Amygdala (tissue), 56 donors: ENCODE measurements at places on chromosomes 6 and 20.
A peak's percentile ranks its signal among the peaks of the same experiment; 100 is the strongest.

GRCh38 chr6:83071707-83072106, 4.2 kb downstream of the DOP1A start:
- no peak for DNase-seq

- no peak for DNase-seq
Observed at GRCh38 chr20:1857466-1857865, 37.7 kb upstream of the SIRPA start.

- no peak for DNase-seq
Observed at GRCh38 chr20:48697845-48698491, 129.8 kb downstream of the PREX1 start.

DNA sequence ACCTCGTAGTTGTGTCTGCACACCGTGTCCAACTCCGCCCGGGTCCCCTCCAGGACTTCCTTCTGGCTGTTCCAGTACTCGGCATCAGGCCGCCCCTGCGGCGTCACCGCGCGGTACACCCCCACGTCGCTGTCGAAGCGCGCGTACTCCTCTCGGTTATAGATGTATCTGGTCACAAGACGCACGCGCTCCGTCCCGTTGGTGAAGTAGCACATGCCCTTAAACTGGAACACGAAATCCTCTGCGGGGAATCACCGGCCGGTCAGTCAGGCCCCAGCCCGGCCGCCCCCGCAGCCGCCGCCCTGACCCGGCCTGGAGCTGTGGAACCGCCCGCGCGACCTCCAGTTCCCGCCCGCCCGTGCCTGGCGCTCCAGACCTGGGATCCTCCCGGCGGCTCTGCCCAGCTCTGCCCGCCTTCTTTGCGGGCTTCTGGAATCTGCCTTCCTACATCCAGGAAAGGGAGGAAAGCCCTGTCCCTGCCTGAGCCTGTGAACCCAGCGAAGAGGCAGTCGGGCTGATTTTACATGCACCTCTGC, 1.6 kb downstream of the HLA-DQB1 start:
- DNase-seq = no peak

DNA sequence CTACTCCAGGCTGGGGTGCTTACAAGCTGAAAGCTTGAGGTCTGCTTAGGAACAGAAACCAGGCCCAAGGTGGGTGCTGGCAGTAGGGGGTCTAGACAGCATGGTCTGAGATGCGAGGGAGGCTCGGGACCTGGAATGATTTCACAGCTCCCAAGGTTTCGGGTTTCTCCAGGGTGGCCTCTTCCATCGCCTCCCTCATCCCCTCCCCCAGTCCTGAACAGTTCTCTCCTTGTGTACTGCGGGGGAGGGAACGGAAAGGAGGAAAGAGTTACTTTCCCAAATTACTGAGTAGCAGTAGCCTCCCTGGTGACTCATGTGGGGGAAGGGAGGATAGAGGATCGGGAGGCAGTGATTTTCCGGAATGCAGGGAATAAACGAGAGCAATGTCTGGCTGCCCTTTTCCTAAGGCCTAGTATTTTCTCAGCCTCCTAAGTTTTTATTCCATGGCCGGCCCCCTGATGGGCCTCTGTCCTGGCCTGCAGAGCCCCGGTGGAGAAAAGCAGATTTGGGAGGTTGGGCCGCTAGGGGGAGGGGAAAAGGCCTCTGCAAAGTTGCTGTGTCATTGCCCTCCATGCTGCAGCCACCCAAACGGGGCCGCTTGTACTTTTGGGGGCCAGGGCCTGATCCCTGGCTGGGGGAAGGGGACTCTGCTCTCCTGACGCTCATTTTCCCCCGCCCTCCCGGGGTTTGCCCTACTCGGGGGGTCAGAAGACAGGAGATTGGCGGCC, 1.5 kb downstream of the BRD2 start:
- DNase-seq = peak; percentile 46

GRCh38 chr6:132147530-132148011, 196.4 kb upstream of the CCN2 start:
- no peak for DNase-seq

DNA sequence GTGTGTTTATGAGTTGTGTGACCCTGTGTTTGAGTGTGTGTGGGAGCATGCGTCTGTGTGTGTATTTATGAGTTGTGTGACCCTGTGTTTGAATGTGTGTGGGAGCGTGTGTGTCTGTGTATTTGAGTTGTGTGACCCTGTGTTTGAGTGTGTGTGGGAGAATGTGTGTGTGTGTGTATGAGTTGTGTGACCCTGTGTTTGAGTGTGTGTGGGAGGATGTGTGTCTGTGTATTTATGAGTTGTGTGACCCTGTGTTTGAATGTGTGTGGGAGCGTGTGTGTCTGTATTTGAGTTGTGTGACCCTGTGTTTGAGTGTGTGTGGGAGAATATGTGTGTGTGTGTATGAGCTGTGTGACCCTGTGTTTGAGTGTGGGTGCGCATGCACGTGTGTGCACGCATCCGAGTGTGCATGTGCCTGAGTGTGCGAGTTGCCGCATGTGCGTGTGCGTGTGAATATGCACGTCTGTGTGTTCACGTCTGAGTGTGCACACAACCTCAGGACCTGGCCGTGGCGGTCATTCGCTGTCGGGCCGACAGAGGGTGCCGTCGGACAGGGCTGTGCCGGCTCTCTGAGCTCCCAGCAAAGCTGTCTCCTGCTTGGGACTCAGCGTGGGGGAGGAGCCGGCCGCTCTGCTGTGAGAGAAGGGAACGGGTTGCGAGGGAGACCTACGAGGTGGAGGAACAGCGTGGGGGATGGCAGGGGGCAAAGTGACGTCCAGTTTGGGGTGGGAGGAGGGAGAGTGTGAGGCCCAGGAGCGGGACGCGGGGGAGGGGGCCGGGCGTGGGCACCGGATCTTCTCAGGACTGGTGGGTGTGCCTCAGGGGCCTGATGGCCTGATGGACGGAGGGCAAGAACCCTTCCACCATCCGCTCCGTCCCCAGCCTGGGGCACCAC, 19.7 kb downstream of the SLC17A9 start:
- peak; percentile 66 for DNase-seq

- no peak for DNase-seq
Observed at GRCh38 chr6:136950436-136951126, 28.5 kb downstream of the SLC35D3 start.

GRCh38 chr6:156617376-156617775, 159.8 kb upstream of the ARID1B start:
- no peak for DNase-seq

DNA sequence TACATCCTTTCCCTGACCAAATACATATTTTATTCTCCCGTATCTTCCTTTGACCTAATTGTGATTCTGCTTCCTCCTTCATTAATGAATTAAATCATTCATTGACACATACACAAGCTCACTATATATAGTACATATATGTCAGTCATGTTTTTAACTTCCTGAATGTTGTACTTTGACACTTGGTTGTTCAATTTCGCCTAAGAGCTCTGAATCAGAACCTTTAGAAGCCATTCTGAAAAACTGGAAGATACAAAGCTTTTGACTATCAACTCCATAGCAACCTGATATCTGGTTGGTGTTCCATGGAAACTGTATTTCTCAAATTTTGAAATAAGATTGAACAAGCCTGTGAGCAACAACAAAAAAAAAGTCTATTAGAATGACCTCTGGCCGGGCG, 27.3 kb upstream of the HFE start:
- no peak for DNase-seq

- no peak for DNase-seq
Observed at GRCh38 chr20:13991311-13991710, 897 bp upstream of the SEL1L2 start.

DNA sequence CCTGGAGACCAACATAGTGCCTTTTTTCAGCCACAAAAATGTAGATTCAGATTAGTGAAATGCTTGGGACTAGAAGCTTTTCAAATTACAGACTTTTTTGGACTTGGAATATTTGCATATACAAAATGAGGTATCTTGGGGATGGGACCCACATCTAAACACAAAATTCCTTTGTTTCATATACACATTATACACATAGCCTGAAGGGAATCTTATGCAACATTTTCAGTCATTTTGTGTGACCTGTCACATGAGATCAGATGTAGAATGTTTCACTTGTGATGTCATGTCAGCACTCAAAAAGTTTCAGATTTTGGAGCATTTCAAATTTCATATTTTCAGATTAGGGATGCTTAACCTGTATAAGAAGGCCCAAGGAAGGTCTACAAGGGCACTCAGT, 44.5 kb upstream of the ALDH8A1 start:
- DNase-seq = no peak

GRCh38 chr6:151370509-151371078, 20.8 kb downstream of the ZBTB2 start:
- DNase-seq = no peak
